DMS 273 treated with DMSO at 0.1 percent for 48 hours (cell line): ENCODE measurements at places on chromosomes 4 and X.

DNA sequence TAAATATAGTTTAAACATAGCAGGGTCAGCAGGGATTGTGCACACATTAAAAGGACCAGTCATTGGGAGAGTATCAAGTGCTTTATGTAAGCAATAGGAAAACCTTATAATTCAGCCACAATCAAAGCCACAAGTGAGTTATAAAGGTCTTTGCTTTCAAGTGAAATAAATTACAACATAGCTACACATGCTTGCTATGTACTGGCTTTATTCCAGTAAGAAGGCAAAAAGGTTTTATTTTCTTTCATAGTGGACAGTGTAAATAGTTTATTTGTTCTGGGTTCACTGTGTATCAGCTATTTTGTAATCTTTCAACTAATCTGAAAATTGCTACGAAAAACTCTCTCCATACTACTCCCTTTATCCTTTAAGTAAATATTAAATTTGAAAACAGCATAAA lies 691.4 kb downstream of the PCDH7 start:
- no peak for DNase-seq

DNA sequence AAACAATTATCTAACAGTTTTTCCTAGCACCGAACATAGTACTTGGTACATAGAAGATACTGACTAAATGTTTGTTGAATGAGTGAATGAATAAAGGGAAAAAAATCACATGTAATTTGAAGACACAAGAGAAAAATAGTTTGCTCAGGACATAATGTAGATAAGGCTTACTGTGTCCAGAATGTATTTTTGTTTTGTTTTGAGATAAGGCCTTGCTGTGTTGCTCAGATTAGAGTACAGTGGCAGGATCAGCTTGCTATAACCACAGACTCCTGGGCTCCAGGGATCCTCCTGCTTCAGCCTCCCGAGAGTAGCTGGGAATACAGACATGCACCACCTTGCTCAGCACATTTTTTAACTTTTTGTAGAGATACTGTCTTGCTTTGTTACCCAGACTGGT lies 6.5 kb downstream of the FAM199X start:
- no peak for DNase-seq

GRCh38 chr4:125811892-125812291 lies 497.1 kb downstream of the FAT4 start:
- DNase-seq: no peak

GRCh38 chr4:115113506-115114106 lies at the start of gene NDST4:
NDST4 (minus strand) TSS chr4:115113620; CDS start chr4:115077036, 36,584 bp downstream.
- peak; percentile 45 for DNase-seq

DNA sequence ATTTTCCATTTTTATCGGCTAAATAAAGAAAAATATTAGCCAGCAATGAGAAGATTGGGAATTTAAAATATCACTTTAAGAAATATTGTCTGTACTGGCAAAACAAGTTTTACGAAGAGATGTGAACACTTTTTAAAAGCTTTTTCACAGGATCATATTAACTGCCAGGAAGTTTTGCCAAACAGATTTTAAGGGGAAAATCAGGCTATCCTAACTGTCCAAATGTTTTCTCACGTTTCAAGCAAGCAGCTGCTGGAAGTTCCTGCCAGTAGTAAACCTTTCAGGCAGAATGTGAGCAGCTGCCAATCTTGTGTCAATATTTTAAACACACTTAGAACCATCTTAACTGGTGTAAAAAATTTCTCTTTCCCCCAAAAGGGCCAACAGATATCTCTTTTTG lies 101.1 kb downstream of the ADGRL3 start:
- DNase-seq: peak; percentile 5

GRCh38 chr4:14069886-14070285 lies 442.4 kb upstream of the BOD1L1 start:
- no peak for DNase-seq

DNA sequence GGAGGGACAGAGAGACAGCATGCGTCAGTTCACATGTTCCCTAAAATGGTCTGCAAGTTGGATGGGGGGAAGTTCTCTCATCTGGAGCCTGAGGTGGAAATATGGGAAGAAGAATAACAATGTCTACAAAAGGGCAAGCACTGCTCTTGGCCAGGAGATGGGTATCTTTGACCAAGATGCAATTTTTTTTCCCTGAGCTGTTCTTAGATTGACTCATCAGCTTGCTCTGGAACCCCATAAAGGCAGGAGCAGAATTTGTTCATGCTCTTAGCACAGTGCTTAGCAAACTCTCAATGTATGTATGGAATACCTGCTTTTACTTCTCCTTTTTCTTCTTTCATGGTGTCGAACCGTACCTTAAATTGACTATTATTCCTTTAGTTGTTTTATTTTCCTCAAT lies 90.5 kb upstream of the ZNF827 start:
- no peak for DNase-seq

- no peak for DNase-seq
These were observed 116.7 kb downstream of the HMX1 start for GRCh38 chr4:8754634-8755589.

- no peak for DNase-seq
These were observed 4.7 kb downstream of the THAP9 start for GRCh38 chr4:82905205-82905604.
